Erythroblast (primary cell): ENCODE measurements at places on chromosomes 13 and 19.

DNA sequence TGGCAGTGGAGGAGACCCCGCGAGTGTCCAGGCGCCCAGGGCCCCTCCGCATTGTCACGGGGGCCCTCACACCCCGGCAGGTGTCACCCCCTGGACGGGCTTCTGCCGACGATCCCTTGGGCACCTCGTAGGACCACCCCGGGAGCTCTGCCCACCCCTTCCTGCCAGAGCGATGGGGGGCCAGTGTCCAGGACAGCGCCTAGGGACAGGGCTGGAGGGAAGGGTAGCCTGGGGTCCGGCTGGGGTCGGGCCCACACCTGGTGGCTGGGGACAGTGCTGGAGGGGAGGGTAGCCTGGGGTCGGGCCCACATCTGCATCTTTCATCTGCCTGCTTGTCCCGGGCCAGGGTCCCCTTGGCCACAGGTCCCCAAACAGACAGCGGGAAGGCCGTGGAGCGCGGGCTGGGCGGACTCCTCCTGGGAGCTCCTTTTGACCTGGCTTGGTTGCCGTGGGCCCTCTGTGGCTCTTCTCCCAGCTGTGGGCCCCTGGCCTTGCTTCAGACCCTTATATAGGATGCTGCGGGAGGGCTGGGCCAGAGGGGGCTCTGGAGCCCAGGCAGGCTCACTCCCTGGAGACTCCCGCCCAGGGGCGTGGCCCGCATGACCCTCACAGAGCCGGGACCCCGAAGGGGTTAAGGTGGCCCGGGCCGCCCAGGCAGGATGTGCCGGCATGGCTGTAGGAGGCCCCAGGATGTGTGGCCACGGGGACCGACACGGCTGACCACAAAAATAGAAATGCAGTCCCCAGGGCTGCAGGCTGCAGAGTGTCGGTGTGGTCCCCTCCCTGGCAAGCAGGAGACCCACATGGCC lies 74.1 kb upstream of the MCF2L start:
- no peak for DNase-seq

DNA sequence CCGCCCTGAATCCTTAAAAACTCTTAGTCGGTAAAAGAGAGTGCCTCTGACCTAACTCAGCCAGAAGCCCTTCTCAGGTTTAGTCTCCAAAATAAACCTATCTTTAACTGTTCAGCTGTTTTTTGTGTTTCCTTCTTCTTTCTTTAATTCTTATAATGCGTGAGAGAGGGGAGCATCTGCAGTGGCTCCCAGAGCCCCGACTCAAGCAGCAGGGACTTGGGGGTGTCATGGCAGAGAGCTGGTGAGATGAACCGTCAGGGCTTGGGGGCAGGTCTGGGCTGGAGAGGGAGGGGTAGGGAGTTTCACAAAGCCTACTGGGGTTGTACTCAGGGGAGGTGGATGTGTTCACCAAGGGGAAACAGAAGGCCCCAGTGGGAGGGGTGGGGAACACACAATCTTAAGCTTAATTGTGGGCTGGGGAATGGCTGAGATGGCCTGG lies 16.8 kb upstream of the SIGLEC6 start:
- peak; percentile 84 for DNase-seq

- no peak for DNase-seq
Measured at GRCh38 chr19:31232871-31233270, 116.4 kb downstream of the TSHZ3 start.

GRCh38 chr19:35704218-35704617 lies at the start of gene ZBTB32:
ZBTB32 (plus strand) TSS chr19:35704558; CDS start chr19:35714627, 10,069 bp downstream.
- DNase-seq = peak; percentile 70

GRCh38 chr13:97100821-97101220 lies 106.5 kb upstream of the OXGR1 start:
- no peak for DNase-seq

- no peak for DNase-seq
Measured at GRCh38 chr13:65275838-65276630, 1954.1 kb downstream of the PCDH9 start.

GRCh38 chr19:48635263-48635965 lies 1.8 kb downstream of the DBP start:
- peak; percentile 89 for DNase-seq

GRCh38 chr19:49857061-49857837 lies 6.3 kb downstream of the PTOV1 start:
- no peak for DNase-seq

GRCh38 chr19:29529646-29530539 lies 4.1 kb downstream of the VSTM2B start:
- peak; percentile 14 for DNase-seq

- DNase-seq = peak; percentile 21
Measured at GRCh38 chr19:21483589-21484170, 21.7 kb upstream of the ZNF429 start.

DNA sequence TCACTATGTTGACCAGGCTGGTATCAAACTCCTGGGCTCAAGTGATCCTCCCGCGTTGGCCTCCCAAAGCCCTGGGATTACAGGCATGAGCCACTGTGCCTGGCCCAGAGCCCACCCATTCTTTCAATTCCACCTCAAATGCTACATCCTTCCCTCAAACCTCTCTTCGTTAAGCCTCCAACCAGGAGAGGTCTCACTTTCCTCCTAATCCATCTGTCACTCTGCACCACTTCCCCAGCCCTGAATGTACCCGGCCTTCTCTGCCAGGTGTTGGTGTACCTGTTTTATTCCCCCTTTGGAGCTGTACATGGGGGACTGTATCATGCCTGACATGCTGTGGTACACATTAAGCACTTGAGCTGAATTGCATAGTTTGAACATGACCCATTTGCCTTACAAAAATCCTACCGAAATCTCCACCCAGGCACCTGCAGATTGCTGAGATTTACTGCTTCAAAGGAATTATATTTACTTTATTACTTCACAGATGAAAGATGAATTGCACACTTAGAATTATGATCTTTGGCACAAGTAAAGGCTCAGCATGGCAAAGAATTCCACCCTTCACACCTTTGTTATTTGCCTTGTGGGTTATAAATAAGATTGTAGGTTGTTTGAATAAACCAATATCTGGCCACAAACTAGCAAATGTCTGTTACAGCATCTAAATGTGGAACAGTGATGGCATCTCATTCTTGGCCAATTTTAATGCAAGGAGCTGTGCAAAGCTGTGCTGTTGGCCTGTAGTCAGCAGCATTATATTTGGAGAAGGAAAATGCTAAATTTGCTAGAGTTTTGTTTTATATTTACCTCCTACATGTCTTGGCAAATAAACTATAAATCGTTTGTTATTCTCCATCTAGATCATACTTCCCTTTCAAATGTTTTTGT lies 15.6 kb upstream of the WASF3 start:
- DNase-seq = no peak

DNA sequence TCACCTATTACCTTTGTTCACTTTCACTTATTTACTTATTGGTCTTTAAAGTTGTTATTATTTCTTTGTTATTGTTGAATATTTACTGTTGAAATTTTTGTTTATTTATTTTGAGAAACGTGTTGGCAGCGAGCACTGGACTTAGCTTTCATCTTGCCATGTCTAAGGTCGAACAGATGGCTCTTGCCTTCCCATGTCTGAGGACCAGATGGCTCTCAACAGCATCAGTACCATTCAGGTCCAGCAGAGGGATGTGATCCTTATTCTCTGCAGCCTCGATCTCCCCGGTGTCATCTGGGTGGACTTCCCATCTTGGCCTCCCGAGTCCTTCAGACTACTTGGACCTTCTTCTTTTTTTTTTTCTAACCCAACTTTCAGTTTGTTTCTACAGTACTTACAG lies 1437.6 kb downstream of the UQCRFS1 start:
- peak; percentile 3 for DNase-seq
